ENCODE measurements at places on chromosomes 5 and 9.

DNA sequence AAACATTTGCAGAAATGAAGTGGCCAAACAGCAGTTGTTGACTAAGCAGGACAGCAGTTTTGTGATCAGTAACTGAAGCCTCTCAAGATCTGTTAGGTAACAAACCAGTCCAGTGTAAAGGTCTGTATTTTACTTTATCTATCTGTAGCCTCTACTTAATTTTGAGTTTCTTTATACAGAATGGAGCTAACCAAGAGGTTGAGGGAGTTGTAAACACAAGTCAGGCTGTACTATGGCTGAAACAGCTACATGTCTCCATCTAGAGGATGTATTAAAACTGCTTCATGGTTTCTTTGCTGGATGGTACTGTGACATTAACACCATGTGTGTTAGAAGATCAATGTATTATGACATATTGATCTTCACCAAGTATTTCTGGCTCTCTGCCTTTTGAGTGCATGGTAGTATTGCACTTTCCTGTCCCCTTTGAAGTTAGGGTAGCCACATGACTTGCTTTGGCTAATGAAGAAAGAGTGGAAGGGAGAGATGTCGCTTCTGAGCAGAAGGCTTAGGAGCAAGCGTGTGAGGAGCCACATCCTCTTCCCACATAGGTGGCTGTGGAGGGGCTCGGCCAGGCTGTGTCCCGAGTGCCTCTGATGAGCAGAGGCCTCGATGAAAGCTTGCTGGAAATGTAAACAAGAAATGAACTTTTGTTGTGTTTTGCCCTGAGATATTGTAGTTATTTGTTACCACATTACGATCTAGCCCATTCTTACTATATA lies 105.6 kb upstream of the PCA3 start:
- no peak for DNase-seq

GRCh38 chr5:111655169-111655924 lies 101.6 kb downstream of the NREP start:
- DNase-seq: no peak

GRCh38 chr5:140347360-140347759 lies 957 bp upstream of the HBEGF start:
- DNase-seq: no peak

DNA sequence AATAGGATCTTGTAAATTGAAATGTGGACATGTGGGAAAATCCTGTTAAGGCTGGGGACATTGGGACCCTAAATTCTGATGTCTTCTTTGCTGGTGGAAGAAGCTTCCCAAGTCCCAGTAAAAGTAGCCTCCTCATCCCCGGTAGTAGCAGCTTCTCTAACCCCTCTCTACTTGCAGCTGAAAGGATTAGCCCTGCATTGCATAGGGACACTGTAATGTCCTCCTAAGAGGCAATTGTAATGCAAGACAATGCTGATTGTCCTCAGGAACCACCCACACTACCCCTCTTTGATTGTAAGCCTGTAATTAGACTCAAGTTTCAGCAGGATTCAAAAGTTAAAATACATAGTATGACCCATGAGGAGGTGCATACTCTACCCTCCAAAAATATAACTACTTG lies 1938.4 kb upstream of the C9orf72 start:
- no peak for DNase-seq

DNA sequence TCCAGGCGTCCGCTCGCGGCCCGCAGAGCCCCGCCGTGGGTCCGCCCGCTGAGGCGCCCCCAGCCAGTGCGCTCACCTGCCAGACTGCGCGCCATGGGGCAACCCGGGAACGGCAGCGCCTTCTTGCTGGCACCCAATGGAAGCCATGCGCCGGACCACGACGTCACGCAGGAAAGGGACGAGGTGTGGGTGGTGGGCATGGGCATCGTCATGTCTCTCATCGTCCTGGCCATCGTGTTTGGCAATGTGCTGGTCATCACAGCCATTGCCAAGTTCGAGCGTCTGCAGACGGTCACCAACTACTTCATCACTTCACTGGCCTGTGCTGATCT lies 294 bp downstream of the ADRB2 start:
- DNase-seq: no peak

- no peak for DNase-seq
Measured at GRCh38 chr5:74477761-74478160, 162.8 kb downstream of the ENC1 start.

GRCh38 chr9:131791542-131792254 lies 51.8 kb upstream of the RAPGEF1 start:
- no peak for DNase-seq

- no peak for DNase-seq
Measured at GRCh38 chr5:119327018-119327417, 28.8 kb upstream of the TNFAIP8 start.

DNA sequence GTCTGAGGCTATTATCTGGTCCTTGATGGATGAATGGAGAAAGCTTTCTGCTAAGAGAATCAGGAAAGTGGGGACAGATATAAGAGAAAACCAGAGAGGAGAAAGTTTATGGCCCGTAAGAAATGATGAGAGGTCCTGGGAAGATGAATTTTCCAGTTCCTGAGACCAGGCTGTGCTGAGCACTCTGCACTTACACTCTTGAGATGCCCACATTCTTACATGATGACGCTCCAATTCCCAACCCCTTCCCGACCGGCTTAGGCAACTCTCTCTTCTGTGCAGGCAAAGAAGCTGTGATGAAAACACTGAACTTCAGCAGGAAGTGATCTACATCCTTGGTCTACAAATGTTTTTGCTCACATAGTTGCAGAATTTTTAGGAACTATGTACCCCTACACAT lies 417.0 kb downstream of the ARHGEF28 start:
- no peak for DNase-seq

DNA sequence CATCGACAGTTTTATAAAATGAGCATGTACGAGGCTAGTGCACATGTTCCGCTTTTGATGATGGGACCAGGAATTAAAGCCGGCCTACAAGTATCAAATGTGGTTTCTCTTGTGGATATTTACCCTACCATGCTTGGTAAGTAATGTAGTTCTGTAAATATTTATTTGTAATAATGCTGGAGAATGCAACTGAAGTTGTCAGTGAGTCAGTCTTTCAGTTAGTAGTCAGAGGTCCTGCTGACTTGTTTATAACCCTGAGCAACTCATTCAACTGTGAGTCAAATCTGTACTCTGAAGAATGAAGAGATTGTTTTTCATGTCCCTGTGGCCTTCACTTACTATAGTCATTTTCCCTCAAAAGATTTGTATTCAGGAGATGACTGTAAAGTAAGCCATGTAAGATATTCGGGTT lies 28.4 kb upstream of the GPR150 start:
- no peak for DNase-seq
